NCI-H1436 (cell line): ENCODE measurements at places on chromosomes 2 and 18.
A peak's percentile ranks its signal among the peaks of the same experiment; 100 is the strongest.

DNA sequence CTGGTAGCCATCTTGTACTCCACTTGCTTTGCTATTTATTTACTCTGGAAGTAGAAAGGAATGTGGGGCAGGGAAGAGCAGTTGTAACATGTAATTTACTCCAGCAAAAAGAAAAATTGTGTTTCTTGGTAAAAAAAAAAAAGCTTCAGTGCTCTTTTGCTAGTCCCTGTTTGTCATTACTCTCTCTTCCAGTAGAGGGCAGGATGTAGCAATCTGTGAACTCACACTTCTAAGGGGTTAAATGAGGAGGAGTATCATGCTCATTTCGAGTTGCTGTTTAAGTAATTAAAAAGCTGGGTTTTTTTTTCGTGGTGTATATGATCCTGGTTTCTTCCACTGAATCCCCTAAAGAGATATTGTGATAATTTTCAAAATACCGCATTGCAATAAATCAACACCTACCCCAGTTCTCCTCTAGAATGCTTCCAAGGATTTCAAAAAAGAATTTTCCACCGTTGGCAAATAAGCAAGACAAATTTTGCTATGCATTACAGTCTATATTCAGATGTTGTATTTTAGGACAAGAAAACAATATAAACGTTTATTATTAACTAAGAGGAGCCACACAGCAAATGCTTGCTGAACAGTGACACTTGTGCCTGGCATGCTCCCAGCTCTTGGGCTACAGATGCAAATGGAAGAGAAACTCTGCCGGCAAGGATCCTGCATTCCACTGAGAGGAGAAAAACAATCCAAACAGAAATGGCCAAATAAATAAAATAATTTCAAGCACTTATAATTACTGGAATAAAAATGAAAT is 261.6 kb downstream of the ASXL3 start:
- DNase-seq, result peak; percentile 64

GRCh38 chr2:189506514-189506976 is 65.3 kb downstream of the WDR75 start:
- no peak for DNase-seq

DNA sequence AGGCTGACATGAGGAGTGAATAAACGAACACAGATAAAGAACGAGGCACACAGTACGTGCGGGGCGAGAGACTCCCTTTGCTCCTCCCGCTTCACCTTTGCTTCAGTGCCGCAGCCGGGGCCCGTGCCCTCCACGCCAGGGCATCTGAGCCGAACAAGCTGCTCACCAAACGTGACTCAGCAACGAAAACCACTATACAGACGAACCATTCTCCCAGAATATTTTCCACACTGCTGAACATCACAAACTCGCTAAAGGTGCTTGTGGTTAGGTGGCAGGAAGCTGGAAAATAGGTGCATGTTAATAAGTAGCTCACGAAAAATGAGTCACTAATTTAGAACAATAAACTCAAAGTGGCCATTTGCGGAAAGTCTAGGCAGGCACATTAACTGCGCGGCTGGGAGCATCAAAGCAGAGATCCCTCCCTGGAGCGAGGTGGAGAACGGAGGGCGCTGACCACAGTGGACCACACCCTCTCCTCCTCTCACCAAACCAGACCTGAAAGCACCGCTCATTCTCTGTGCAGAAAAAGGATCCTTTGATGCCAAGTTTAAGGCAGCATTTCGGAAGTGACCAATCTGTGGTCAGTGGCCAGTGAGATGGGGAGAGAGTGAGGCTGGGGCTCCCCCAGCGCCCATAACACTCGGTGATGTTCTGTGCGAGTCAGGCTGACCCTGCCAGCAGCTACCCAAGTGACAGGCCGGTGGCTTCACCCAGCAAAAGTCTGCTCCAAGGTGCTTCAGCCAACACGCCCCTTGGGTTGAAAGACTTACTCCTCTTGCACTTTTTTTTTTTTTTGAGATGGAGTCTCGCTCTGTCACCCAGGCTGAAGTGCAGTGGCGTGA is 153.2 kb downstream of the HDAC4 start:
- DNase-seq, result no peak

DNA sequence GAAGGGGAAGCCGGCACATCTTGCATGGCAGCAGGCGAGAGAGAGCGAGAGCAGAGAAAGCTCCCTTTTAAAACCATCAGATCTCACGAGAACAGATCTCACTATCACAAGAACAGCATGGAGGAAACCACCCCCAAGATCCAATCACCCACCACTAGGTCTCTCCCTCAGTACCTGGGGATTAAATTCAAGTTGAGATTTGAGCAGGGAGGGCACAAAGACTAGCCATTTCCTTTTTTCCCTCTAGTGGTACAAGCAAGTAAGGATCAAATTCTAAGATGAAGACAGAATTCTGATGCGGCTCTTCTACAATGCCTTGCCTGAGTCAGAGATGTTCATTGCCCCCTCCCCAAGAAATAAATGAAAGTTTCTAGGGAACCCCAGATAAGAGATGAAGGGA is 45.6 kb upstream of the ANKRD44 start:
- DNase-seq, result no peak

- DNase-seq, result no peak
These were observed 669.7 kb upstream of the HS6ST1 start for GRCh38 chr2:128988326-128988725.

DNA sequence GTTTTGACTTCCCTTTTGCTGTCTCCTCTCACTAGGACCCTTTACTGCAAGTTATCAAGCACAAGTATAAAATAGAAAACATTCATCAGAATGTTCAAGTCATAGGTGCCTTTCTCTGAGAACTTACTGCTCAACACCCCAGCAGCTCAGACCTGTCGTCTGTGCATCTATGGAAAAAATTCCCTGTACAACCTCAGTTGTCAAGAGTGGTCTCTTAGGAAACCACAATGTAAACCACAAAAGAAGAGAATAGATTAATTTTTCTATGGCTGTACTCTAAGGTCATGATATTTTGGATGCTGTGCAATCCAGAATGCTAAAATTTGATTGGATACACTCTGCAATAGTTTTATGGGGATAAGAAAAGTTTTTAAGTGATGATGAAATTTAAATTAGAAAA is 84.1 kb downstream of the RBMS1 start:
- DNase-seq, result no peak

DNA sequence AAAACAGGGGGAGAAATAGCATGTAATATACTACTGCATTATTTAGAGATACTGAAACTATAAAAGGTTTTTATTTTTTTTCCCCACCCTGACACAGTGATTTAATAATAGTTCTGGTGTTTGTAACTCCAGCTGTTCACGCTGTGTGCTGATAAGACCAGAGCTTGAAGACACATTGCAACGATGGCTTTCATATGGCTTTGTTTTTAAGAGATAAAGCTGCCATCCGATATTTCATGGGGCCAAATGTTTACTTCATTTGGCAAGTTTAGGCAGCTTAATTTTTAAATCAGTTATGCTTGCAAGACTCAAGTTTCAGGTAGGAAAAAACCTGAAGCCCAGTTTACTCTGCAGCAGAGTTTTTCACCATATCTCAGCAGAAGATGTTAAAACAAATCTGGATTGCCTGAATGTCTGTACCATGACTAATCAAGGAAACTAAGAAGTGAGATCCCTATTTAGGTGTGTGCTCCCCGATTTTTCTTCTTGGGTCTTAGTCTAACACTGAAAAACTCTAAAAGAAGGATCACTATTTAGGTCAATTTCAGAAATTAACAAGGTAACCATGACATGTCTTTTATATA is 508.6 kb downstream of the PARD3B start:
- no peak for DNase-seq

DNA sequence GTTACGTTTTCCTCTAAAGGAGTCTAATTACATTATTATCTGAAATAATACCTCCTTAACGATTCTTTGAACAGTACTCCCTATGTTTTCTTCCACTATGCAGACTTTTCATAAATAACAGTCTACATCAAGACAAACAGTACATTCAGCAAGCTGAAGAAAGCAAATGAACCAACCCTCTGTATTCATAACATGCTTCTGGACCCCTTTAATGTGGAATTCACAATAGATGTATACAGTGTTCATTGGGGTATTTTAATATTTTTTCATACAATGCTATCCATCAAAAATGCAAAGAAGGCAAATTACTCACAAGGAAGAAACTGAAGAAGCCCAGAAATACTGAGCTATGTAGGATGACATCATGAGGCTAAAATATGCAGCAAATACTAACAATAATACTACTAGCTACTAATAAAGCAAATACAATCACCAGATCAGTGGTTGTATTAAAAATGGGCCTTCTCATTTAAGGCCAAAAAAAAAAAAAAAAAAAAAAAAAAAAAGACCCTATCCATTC is 408.6 kb downstream of the MTX2 start:
- DNase-seq, result no peak
